GM13976 (cell line): ENCODE measurements at places on chromosomes 11 and 22.
A peak's percentile ranks its signal among the peaks of the same experiment; 100 is the strongest.

GRCh38 chr22:37228106-37229011, 15.7 kb downstream of the RAC2 start:
- DNase-seq: no peak

- DNase-seq: no peak
Measured at GRCh38 chr11:2792381-2793250, 92.8 kb upstream of the KCNQ1OT1 start.

DNA sequence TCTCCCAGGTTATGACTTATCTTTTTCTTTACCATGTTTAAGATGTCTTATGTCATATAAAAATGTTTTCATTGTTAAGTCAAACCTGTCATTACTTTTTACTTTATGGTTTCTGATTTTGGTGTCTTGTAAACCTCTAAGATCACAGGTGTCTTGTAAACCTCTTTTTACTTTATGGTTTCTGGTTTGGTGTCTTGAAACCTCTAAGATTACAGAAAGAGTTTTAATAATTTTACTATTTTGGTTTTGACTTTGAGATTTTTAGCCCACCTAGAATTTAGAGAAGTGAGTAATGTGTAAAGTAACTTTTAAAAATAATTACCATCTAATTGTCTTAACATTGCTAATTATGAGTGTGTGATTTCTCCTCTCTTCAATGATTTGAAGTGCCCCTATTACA, 2.6 kb downstream of the CSF2RB start:
- no peak for DNase-seq

GRCh38 chr11:2794046-2794967, 91.3 kb downstream of the CDKN1C start:
- no peak for DNase-seq

DNA sequence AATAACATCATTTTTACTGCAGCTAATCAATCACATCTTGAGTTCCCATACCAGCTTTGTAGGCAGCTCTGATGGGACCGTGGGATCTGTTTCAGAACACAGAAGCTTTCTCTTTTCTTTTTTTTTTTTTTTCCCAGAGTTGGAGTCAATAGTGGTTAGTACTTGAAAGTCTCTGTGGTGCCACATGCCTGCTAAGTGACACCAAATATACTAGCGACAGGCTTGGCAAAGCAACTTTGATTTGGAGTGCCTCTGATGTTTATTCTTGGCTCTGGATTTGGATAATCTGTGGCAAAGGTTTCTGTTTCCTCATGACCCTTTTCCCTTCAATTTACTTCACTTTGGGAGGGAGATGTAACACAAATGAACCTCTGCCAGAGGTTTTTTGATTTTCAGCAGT, 681.4 kb upstream of the TENM4 start:
- no peak for DNase-seq

DNA sequence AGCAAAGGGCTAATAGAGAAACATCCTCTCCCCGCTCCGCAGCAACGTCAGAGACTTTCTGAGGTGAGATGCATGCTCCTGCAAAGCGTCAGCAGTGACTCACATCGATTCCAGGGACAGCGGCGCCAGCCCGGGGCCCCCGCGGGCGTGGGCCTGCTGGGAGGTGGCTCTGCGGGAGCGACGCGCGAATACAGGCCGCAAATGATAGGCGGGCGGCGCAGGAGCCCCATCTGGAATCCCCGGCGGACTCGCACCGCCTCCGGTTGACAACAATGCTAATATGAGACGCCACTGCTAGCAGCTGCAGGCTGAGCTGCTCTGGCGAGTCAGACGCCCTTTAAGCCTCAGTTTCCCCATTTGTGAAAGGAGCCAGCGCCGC, 557 bp downstream of the RANGAP1 start:
- DNase-seq: peak; percentile 83

GRCh38 chr11:18669711-18670110, 28.9 kb upstream of the TMEM86A start:
- no peak for DNase-seq

- DNase-seq: no peak
Measured at GRCh38 chr11:75265851-75266531, 25.4 kb downstream of the TPBGL start.

DNA sequence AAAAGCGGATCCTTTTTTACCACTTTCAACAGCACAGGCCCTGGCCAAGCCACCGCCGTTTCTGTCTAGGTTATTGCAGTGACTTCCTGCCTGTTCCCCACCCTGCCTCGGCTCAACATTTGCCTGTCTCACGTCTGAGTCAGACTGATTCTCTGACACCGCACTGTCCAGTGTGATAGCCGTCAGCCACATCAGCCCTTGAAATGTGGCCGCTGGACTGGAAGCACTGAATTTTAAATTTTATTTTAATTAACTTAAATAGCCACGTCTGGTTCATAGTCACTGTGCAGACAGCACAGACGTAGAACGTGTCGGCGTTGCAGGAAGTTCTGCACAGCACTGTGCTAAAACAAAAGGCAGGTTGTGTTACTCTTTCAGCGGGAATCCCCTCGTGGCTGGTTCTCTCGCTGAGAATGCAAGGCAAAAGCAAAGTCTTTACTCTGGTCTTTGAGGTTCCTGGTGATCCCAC, 56.3 kb upstream of the ADSL start:
- peak; percentile 74 for DNase-seq

GRCh38 chr11:125132071-125132470, 20.6 kb upstream of the TMEM218 start:
- no peak for DNase-seq

DNA sequence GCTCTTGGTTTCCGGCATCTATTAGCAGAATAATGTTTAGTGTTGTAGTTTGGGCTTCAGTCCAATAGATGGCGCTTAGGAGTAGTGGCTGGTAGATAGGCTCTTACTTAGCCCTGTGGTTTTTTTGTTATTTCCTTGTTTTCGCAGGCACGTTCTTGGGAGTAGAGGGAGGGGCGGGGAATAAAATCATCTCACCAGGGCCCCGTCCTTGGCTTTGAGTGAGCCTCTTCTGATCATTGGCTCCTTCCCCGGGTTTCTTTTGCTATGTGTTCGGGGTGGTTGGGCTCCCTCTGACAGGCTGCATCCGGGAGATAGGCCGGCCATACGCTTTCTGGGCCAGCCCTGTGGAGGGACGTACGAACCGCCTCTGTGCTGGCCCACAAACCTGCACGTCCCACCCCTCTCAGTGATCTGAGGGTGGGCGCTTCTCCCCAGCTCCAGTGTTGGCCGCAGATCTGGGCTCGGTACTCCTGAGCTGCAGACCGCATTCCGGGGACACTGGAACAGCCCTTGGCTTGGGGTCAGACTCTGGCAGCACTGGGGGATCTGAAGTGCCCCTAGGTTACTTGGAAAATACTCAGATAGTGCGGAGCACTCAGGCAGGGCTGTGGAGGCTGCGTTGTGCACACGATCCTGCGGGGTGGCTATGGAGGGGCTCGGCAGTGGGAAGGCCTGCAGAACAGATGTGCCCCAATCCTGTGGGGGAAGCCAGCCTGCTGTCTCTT, 217.0 kb downstream of the DYNC2H1 start:
- DNase-seq: peak; percentile 61

DNA sequence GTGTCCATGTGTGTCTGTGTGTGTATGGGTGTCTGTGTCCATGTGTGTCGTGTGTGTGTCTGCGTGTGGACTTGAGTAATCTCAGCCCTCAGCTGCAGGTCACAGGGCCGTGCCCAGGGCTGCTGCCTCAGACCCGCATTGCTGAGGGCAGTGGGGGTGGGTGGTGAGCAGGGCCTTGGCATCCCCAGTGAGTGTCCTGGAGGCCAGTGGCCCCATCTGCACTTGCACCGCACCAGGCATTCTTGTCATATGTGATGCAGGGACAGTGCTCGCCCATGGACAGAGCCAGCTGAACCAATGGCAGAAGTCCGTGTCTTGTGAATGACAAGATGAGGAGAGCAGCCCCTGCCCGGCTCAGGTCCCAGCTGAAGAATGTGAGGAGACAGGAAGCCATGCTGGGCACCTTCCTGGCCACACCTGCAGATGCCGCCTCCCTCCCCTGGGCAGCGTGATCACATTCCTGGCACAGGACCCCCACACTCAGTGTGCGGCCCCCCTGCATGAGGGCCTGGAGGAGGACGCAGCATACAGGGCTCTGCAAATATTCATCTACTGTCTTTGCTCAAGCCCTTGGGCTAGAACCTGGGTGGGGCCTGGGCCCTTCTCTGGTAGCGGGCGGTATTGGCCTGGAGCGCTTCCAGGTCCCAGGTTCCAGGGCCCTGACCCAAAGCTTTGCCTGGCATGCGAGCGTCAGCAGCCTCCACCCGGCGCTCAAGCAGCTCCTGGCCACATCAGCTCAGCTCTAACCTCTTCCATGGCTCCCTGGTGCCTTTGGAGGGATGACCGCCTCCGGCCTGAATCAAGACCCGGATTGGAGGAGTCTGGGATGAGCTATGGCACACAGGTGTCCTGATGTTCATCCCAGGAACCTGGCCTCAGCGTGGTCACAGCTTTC, 3.9 kb downstream of the ALDH3B2 start:
- DNase-seq: no peak

DNA sequence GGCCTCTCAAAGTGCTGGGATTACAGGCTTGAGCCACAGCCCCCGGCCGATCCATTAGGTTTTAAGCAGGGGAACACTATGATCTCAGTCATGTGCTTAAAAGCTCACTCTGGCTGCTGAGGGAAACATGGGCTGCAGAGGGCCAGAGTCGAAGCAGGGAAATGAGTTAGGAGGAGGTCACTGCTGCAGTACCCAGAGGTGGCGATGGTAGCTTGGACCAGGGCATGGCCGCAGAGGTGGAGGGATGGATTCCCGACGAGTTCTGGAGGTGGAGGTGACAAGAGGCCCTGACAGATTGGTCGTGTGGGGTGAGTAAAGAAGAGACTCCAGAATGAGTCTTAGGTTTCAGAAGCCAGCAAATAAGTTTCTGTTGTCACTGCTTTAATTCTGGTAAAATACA, 54.4 kb upstream of the INCENP start:
- no peak for DNase-seq

GRCh38 chr22:35043252-35043933, 22.6 kb upstream of the ISX start:
- DNase-seq: peak; percentile 37

- DNase-seq: no peak
Measured at GRCh38 chr22:30823015-30823370, 128.3 kb downstream of the OSBP2 start.

GRCh38 chr11:36455658-36456111, 54.4 kb downstream of the TRAF6 start:
- no peak for DNase-seq

DNA sequence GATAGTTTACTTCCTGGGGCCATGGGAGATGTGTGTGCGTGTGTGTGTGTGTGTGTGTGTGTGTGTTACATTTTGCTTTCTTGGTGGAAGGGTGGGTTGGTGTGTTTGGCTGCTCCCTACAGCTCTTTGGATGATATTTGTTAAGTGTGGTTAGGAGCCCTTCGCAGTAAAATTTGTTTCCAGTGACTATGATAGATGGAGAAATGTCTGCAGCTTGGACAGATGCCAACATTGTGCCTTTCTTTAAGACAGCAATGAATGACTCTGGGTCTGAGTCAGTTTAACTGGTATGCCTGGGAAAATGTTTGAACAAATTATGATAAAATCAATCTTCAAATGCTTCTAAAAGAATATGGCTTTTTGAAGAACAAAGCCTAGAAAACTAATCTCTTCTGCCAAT, 102.7 kb upstream of the TRPC6 start:
- DNase-seq: no peak

GRCh38 chr11:67626970-67627369, 2.8 kb downstream of the NUDT8 start:
- DNase-seq: no peak
